Testis (tissue), 5 donors: ENCODE measurements at places on chromosomes 7 and 10.
A peak's percentile ranks its signal among the peaks of the same experiment; 100 is the strongest.

DNA sequence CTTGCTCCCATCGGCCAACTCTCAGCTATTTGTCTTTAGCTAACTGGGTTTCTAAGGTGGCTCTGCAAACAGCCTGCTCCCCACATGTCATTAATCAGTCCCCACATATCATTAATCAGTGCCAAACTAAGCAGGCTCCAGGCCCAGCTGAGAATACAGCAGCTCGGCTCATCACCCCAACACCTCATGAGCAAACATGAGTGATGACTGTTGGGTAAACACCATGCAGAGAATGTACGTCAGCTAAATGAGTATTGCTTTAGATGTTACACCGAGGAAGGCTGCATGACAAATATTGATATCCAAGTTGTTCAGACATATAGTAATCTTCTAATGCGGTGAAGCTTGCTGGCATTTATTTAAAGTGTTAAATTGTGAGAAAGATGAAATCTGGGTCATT, 187.5 kb upstream of the AOAH start:
- no peak for DNase-seq

DNA sequence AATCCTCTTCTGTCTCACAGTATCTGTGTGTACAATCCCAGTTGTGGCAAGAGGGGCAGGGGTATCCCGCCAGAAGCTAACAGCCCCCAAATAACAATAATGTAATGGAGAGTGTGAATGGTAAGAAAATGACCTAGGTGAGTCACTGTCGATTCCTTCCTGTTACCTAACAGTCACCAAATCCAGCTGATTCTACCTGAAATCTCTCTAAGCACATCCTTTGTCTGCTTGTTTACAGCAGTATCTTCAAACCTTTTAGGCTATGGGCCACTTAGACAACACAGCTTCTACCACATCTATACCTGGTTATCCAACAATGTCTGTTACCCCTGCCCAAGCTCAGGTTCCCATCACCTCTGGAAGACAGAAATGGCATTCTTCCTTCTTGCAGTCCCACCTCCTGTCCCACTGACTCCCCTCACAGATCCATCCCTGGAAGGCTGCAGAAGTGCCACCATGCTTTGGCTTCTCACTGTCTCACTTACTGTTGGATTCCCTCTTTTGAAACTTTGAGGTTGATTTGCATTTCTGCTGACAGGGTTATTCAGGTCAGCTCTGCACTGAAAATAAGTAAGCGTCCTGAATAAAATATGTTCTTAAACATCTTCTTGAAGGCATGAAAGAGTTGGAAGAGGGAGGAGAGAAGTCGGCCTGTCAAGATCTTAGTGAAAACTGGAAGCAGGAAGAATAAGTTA, 13.1 kb downstream of the PIP4K2A start:
- no peak for DNase-seq

DNA sequence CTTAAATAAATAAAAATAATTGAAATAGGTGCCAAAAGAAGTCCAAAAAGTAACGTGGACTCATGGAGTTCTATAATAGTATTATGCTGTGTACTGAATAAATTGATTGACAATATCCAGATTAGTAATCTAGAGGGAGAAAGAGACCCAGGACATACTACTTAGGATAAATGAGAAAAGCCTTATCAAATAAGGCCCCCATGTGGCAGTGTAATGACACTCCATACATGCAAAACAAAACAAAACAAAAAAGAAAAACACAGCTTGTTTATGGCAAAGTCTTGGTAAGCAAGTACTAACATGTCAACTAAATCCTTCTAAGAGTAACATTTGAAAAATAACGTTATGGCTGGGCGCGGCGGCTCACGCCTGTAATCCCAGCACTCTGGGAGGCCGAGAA, 3.6 kb upstream of the RUNDC3B start:
- DNase-seq, result no peak

- no peak for DNase-seq
These were observed 55.4 kb downstream of the GPR26 start for GRCh38 chr10:123721441-123722049.

DNA sequence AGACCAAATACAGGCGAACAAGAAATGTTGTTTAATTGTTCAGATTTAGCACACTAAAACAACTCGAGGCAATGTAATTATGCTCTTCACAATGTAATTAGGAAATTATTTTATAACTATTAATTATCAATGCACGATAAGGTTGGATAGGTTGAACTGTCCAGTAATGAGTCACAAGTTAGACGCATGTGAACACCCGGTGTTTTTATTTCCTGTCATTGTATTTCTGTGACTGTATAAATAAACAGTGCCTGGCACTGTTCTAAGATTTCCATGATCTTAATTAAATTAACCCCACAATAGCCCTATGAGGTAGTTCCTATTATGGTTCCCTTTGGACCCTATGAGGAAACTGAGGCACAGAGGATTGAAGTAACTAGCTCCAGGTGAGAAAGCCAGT, 26.2 kb downstream of the C10orf105 start:
- no peak for DNase-seq

DNA sequence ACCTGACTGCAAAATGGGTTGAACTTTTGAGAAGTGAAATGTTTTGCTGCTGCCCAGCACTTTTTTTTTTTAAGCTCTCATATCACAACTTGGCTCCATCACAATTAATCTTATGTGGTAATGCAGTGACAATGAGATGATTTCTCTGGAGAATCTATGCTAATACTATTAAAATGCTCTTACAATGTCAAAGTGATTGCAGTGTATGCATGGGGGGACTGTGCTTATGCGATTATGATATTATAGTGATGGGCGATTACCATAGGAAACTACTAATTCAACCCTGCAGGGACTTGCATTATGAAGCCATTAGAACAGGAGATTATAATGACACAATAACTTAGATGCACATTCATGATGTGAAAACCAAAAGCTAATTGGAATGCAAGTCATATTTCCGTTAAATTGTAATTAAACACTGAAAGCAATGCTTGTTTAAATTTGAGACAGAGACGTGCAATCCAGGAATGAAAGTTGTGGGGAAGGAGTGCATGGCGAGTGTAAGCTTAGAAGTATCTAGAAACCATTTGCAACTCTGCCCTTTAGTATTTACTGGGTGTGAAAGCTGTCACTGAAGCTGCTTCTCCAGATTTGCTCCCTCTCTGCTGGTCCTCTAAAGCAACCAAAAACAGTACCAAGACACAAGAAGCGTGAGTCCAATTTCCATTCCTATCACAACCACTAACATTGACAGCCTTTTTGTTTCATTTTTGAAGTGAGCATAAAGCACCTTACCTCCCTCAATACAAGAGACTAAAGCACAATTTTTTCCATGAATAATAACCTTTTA, 21.6 kb downstream of the PTER start:
- DNase-seq, result no peak

- no peak for DNase-seq
These were observed 10.0 kb downstream of the KLF6 start for GRCh38 chr10:3774814-3775695.

GRCh38 chr10:129932751-129933433, 31.2 kb downstream of the EBF3 start:
- DNase-seq, result no peak

DNA sequence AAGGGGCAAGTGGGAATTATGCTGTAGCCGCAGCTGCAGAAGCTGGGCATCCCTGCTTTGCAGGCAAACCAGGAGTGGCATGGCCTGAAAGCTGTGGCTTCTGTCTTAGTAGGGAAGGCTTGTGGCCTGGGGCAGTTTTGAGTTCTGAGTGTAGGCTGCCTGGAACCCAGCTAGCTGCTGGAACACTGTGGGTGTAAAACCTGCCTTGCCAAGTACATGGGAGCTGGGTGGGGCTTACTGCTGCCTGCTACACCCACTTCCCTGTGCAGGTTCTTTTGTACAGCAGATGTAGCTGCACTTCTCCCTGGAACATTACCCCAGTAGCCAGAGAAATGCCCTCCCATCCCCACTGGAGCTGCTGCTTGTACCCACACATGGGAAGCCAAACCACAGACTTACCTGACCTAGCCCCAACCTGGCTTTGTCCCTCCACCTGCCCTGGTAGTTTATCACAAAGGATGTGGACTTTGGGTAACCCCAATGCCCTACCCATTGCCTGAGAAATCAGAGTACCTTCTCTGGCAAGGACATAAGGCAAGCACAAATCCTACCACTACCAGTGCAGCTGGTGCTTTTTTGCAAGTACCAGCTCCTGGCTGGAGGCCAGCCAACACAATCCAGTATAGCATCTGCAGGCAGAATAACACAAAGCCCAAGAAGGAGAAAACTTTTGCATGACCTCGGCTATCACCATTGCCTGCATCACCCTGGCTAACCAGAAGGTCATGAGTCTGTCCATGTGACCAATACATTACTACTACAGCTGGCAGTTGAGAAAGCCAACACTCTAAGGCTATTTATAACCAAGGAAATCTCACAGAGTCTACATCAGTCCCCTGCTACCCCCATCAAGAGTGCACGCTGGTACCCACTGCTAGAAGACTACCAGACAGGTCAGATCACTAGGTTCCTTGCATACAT, 26.5 kb upstream of the PPP1R3A start:
- DNase-seq, result no peak

DNA sequence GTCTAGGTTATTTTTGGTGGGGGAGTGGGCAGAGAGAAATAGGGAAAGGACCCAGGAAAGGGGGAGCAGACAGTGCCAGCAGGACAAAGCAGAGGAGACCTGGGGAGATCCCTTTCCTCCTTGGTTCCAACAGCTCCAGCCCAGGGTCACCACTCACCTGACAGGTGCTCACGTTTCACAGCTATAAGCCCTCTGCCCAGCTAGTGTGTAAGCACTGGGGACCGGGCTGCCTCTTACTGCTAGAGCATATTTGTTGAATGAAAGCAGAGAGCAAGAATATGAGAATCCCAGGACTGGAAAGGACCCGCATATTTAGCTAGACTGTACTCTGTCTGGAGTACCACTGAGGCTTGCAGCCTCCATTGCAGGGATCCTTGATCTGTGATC, 6.7 kb downstream of the ZCCHC24 start:
- no peak for DNase-seq

GRCh38 chr7:113891031-113891350, 27.8 kb downstream of the PPP1R3A start:
- no peak for DNase-seq

- no peak for DNase-seq
These were observed 35.2 kb downstream of the GBF1 start for GRCh38 chr10:102280397-102281101.

DNA sequence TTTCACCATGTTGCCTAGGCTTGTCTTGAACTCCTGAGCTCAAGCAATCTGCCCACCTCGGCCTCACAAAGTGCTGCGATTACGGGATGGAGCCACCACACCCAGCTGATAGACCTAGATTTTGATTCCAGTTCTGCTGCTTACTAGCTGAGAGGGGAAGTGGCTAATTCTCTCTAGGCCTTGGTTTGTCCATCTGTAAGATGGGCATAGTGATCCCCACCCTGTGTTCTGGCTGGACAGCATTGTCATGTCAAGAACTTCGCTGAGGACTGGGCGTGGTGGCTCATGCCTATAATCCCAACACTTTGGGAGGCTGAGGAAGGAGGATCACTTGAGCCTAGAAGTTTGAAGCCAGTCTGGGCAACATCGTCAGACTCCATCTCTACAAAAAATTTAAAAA, 17.4 kb upstream of the CCL24 start:
- DNase-seq, result no peak

DNA sequence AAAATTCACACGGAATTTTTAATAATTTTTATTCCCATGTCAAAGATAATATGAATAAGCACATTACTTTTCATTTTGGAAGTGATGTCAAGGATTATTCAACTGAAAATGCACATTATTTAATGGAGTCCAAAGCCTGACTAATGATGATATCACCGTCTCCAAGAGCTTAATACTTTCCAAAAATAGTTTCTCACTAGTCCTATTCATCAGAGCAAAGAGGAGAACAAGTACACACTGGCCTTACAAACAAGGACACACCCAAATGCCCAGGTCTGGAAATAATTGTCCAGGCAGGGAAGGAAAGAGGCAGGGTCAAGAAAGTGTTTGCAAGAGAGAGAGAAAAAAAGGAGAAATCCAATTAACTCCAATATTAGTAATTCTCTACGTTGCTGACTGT, 216.8 kb upstream of the CCDC6 start:
- no peak for DNase-seq

GRCh38 chr10:77159538-77160110, 478.0 kb downstream of the KCNMA1 start:
- DNase-seq, result no peak

- no peak for DNase-seq
These were observed 98.0 kb upstream of the GATA3 start for GRCh38 chr10:7956508-7956907.

GRCh38 chr10:118304521-118304920, 37.6 kb downstream of the FAM204A start:
- no peak for DNase-seq

DNA sequence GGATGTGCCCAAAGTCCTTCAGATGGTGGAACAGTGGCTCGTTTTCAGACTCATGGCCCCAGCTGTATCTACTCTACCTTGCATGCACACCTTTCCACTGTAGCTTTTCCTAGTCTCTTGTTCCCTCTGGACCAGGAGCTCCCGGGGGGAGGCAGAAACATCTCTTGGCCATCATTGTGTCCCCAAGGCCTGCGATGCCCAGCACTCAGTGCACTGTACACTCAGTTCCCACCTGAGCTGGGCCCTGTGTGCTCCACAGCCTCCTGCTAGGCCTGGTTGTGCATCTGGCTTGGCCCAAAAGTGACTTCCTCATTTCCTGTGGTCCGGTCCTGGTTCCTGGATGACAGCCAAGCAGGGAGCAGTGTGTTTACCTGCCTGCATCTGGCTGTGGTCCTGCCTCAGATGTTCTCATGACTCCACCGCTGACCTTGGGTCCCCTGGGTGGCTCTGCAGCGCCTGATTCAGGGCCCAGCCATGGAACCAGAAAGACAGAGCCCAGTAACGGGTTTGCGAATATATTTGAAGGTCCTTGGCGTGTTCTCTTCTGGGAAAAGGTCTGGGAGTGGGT, 9.9 kb upstream of the DOCK1 start:
- DNase-seq, result no peak

DNA sequence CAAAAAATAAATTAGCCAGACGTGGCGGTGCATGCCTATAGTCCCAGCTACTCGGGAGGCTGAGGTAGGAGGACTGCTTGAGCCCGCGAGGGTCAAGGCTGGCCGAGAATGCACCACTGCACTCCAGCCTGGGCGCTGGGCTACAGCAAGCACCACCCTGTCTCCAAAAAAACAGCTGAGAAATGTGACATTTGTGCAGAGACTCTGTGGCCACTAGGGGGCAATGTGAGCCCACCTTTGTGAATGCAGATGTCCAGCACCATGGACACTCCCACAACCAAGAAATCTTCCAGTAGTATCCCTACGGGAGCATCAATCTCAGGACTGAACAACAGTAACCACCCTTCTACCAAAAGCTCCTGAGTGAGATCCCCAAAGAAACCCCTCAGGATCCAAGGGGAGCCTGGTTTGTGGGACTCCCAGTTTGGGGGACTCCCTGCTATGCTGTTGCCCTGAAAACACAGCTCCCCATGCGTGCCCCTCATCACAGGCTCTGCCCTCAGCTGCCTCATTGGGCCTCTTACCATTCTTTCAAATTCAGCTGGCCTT, 6.2 kb upstream of the AHCYL2 start:
- peak; percentile 95 for DNase-seq

DNA sequence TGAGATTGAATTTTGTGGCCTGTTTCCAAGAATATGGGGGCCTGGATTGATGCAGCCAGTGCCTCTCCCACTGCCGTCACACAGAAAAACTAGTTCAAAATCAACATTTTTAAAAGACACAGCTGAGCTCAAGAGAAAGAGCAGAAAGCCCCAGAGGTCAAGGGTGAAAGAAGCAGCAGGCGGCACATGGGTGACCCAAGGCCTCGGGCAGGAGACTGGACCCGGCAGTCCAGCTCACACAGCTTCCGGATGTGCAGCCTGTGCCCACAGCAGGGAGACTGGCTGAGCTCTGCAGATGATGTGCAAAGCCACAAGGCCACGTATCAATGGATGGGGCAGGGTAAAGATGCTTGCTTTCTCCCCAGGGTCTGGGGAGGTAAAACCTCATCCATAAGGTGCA, 50.4 kb upstream of the RNF32 start:
- no peak for DNase-seq
